Esophagus squamous epithelium (tissue), 5 donors: ENCODE measurements at places on chromosomes 6 and 20. TPM values are rescaled to one million over a fixed set of nuclear protein-coding genes. Genes with fewer than 3 reads are reported as not detected.

SLC22A7 gene
- not detected for total RNA-seq

DUSP15 gene
- total RNA-seq = 0.32 TPM

CASS4 gene
- total RNA-seq = 1.3 TPM

SH3BGRL2 gene
- total RNA-seq = 48.9 TPM

- no peak for DNase-seq
These were observed 98.1 kb upstream of the TOP1 start for GRCh38 chr20:40930561-40930960.

DNA sequence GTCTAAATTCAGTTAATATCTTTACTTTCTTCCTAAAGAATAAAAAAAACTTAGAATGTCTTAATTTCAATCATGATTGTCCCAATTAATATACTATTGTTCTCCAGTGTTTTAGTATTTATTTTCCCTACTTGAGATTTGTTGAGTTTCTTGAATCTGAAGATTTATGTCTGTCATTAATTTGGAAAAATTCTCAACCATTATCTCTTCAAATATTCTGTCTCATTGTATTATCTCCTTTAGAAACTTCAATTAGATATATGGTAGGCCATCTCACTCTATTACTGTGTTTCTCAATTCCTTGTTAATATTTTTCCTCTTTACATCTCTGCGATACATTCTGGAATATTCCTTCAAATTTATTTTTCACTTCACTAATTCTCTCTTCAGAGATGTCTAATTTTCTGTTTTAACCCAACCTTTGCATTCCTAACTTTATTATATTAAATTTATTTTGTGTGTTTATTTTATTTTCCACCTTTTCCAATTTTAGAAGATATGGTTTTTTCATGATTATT lies 268.6 kb downstream of the QKI start:
- DNase-seq = no peak

DNA sequence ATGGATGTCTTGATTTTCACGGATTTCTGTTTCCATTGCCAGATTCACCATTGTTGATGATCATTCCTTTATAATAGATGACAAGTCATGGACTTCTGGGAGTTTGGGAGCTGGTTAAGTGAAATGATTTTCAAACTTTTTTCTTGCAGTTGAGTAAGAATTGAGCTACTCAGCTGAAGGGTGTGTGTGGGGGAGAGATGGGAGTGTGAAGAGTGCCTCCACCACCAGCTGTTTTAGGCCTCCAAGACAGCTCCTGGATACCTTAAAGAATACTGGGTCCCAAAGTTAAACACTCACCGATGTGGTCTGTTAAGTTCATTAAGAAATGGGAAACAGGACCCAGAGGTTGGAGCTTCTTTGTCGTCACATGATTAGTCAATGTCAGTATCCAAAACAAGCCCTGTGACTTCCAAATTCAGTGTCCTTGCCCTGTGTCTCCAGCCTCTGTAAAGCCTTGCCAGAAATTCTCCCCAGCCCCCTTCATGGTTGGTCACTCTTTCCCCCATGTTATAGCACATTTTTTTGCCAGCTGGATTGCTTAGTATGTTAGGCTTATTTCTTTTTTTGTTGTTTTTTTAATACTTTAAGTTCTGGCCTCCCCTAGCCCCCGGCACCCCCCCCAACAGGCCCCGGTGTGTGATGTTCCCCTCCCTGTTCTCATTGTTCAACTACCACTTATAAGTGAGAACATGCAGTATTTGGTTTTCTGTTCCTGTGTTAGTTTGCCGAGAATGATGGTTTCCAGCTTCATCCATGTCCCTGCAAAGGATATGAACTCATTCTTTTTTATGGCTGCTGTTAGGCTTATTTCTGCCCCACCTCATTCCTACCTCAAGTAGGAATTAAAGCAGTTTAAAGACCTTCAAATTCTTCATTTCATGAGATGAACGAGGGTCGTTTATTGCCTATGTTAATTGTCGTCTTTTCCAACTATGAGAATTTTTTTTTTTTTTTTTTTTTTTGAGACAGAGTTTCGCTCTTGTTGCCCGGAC lies 26.9 kb downstream of the BICRAL start:
- DNase-seq = no peak

GRCh38 chr6:54216336-54216735 lies 91.9 kb upstream of the TINAG start:
- no peak for DNase-seq

DNA sequence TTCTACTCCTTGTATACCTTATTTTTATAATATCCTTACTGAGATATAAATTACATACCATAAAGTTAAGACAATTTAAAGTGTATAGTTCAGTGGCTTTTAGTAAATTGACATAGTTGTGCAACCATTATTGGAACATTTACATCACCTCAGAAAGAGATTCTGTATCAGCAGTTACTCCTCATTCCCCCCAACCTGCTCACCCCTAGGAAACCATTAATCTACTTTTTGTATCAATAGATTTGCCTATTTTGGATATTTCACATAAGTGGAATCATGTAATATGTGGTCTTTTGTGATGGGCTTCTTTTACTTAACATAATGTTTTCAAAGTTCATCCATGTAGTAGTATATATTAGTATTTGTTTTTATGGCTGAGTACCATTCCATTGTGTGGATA lies 51.3 kb downstream of the CDC5L start:
- DNase-seq = no peak

GRCh38 chr6:53728570-53729194 lies 63.1 kb upstream of the KLHL31 start:
- DNase-seq = no peak

DNA sequence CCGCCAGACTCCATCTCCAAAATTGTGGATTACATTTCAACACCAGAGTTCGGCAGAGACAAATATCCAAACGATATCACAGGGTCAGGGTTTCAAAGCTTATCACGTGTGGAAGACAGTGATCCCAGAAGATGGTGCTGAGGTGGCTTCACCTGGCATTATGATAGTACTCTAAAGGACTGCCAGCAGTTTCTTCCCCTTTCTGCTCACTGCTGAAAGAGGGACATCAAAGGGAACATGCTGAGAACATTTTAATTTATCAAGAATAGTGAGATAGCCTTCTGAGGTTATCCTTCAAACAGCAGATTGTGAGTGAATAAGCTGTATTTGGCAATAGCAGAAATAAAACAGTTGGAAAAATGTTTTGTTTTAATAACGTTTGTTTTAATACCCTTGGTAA lies 79.7 kb downstream of the FIG4 start:
- DNase-seq = no peak

- no peak for DNase-seq
These were observed 102.6 kb upstream of the ZFP64 start for GRCh38 chr20:52294106-52294628.

DNA sequence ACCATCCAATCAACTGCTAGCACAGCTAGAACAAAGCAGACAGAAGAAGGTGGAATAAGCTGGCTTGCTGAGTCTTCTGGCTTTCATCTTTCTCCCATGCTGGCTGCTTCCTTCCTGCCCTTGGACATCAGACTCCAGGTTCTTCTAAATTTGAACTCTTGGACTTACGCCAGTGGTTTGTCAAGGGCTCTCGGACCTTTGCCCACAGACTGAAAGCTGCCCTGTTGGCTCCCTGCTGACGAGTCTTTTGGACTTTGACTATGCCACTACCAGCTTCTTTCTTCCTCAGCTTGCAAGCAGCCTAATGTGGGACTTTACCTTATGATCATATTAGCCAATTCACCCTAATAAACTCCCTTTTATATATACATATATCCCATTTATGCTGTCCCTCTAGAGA lies 164.1 kb upstream of the GJE1 start:
- DNase-seq = no peak

DNA sequence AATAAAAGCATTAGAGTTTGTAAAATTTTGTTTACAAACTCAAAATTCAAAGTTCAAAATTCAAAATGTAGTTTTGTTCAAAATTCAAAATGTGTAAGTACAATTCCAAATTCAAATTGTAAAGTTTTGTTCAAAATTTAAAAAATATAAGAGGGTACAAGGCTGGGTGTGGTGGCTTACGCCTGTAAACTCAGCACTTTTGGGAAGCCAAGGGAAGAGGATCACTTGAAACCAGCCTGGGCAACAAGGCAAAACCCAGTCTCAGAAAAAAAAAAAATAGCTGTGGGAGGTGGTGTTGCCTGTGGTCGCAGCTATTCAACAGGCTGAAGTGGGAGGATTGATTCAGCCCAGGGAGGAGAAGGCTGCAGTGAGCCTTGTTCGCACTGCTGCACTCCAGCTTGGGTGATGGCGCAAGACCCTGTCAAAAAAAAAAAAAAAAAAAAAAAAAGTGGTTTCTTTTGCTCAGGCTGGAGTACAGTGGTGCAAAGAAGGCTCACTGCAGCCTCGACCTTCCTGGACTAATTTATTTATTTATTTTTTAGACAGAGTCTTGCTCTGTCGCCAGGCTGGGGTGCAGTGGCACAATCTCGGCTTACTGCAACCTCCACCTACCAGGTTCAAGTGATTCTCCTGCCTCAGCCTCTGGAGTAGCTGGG lies 5.4 kb upstream of the ZBTB12 start:
- no peak for DNase-seq

DNA sequence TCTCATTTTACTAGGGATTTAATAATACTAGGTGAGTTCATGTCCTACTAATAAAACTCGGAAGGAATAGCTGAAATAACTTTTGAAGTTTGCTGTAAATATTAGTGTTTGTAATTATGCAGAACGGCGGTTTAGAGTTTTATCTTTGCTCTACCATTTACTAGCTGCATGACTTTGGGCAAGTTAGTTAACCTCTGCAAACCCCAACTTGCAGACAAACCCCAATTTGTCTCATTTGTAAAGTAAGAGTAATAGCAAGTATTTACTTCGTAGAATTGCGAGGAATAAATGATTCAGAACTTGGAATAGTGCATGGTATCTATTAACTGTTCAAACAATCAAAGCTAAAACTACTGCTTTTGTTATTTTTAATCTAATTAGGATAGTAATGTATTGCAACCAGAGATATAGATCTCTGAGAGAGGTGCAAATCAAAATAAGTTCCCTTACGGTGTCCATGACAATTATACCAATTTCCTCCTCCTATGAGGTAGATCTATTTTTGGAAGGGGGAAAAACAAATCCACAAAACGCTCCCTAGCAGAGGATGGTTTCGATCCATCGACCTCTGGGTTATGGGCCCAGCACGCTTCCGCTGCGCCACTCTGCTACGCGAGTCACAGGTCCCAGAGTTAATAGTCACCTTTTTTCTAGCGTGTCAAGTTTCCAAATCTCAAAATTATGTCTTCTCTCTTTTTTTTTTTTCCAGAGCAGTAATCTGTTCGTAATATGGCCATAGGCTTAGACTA lies 35.1 kb upstream of the BTN3A2 start:
- DNase-seq = no peak

DNA sequence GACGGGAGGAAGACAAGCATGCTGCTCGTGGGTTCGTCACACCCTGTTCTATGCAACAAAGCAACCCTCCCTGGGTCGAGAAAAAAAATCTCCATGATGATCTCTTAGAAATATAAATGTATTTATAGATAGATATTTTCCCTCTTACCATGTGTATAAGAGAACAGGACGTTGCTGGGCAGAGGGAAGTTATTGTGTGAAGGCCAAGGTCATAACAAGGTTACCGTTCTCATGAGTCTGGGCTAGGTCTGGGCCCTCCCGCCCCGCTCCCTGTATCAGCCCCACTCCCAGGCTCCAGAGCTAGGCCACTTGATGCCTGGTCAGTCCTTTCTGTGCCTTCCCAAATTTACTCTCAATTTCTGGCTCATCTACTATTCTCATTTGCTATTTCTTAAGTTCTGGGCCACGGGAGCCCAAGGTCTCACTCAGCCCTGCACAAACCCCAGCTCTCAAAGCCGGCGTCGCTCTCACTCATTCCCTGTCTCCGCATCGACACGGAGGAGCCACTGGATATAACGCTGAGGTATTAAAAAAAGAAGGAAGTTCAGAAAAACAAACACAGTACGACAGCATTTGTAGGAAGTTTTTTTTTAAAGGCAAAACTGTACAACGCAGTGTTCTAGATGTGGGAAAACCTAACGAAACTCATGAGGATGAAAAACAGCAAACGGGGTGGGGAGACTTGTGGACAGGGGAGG lies 96.8 kb downstream of the PSMG4 start:
- DNase-seq = no peak

GRCh38 chr6:25217829-25218228 lies 61.3 kb upstream of the CARMIL1 start:
- no peak for DNase-seq

DNA sequence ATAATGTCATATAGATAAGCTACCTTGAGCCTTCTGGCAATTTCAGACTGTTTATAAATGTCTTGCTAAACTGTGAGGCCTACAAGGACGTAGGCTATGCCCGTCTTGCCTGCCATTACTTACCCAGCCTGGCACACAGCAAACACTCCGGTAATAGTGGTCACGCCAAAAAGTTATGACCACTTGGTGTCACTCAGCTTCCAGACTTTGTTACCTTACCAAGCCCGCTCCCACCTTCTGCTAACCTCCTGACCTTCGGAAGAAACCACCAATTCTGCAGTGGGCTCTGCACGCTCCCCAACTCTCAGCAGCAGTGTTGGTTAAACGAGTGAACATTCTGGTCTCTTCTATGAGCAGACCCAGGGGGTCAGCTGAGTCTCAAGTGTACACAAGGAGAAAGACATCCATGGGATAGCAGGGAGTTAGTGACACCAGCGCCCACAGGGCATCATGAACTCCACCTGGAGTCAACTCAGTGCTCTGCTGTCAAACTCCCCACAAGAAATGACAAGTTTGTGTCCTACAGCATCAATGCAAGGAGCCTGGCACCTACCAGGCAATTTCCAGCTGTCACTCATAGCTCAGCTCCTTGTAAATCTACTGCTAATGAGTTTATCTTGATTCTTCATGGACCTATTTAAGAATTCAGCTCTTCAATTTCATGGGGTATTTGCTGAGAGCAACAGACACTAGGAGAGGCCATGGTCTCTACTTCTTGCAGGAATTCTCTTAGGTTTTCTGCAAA lies 119.9 kb downstream of the TTLL2 start:
- DNase-seq = no peak

DNA sequence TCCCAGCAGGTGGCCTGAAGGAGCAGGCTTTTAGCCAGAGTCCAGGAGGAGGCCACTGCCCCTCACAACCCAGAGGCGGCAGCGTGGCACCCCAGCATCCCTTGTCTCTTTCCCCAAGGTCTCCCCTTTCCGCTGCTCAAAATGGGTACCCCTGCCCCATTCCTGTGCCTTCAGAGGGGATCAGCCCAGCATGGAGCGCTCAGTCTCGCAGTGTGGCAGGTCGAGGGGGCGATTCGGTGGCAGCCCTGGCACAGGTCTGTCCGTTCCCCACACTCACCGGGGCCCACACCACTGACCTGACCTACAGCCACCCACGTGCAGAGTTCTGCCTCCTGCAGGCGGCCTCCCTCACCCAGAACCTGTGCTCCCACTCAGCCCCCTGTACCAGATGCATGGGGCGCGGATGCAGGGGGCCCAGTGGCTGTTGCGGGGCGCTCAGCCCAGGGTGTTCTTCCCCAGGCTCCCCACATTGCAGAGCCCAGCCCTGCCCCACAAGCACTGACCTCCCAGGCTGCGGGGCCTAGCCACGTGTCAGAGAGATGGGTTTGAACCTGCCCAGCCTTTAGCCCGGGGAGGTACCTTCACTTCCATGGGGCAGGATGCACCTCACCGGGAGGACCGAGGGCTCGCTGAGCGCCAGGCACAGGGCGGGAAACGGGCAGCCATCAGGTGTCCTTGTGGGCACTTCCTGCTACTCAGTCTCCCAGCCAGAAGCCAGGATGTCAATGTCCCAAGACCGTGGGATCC lies 41.8 kb downstream of the DSTN start:
- no peak for DNase-seq
